ENCODE measurements at places on chromosomes 3 and 15. TPM values are rescaled to one million over a fixed set of nuclear protein-coding genes. Genes with fewer than 3 reads are reported as not detected.

- no peak for DNase-seq
- H3K36me3 ChIP-seq, result no peaks in the 10 kb centered on the region
- H3K27ac ChIP-seq, result no peak overlapping the region
- H3K4me1 ChIP-seq, result no peaks in the 10 kb centered on the region
These were observed 49.4 kb upstream of the TNFAIP8L3 start for GRCh38 chr15:51144021-51144532.

DNA sequence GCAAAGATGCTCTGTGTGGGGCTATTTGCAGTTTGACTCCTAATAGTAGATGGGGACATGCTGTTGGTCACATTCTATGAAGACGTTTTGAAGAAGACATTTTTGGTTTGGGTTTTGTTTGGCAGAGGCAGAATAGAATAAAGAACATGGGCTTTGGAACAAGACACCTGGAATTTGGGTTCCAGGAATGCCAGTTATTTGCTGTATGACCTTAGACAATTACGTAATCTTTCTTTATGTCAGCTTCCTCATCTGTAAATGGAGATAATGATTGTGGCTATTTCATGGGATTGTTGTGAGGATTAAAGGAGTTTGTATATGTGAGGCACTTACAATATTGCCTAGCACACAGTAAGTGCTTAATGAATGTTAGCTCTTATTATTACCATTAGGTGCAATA is 91.6 kb downstream of the MESD start:
- no peak for DNase-seq
- no peak overlapping the region for H3K4me3 ChIP-seq
- no peaks in the 10 kb centered on the region for H3K27me3 ChIP-seq
- no peak overlapping the region for H3K27ac ChIP-seq
- H3K4me1 ChIP-seq, result no peaks in the 10 kb centered on the region

- no peaks in the 10 kb centered on the region for H3K27me3 ChIP-seq
- DNase-seq, result no peak
- no peaks in the 10 kb centered on the region for H3K36me3 ChIP-seq
These were observed 152.8 kb upstream of the TBL1XR1 start for GRCh38 chr3:177350121-177350520.

DNA sequence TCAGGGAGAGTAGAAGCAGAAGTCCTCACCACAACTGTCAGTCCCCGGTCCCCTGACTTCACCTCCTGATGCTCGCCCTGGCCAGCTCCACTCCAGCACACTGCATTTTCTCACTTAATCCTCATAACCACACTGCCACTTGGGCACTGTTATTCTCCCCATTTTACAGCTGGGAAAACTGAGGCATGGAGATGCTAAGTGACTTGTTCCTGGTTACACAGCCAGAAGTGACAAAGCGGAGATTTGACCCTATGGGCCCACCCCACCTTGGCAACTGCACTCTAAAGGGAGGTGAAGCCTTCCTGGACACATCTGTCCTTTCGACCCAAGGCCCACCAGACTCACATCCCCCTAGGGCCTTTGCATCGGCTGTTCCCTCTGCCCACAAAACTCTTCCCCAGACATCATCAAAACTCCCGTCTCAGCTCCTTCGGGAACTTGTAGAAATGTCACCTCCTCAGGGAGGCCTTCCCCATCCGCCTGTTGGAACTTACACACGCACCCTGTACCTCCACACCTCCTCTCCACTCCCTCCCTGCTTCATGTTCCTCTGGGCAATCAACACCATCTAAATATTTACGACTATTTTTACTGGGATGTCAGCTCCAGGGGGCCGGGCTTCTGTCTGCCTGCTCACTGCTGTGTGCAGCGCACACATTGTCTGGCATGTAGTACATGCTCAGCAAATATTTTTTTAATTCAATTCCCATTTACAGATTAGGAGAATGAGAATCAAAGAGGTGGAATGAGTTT is 3.1 kb downstream of the GRIP2 start:
- H3K4me3 ChIP-seq, result no peak overlapping the region
- H3K27me3 ChIP-seq, result no peaks in the 10 kb centered on the region
- no peak overlapping the region for H3K27ac ChIP-seq

GRCh38 chr3:148081926-148082325 is 615.8 kb upstream of the AGTR1 start:
- no peaks in the 10 kb centered on the region for H3K4me1 ChIP-seq
- no peak for DNase-seq
- no peaks in the 10 kb centered on the region for H3K36me3 ChIP-seq

GRCh38 chr15:84807228-84807627 is 9.9 kb upstream of the ALPK3 start:
- no peaks in the 10 kb centered on the region for H3K27me3 ChIP-seq
- no peaks in the 10 kb centered on the region for H3K4me1 ChIP-seq
- no peak overlapping the region for H3K27ac ChIP-seq
- peaks cover 2% of the 10 kb centered on the region for H3K36me3 ChIP-seq
- no peak for DNase-seq
- H3K4me3 ChIP-seq, result no peak overlapping the region

DNA sequence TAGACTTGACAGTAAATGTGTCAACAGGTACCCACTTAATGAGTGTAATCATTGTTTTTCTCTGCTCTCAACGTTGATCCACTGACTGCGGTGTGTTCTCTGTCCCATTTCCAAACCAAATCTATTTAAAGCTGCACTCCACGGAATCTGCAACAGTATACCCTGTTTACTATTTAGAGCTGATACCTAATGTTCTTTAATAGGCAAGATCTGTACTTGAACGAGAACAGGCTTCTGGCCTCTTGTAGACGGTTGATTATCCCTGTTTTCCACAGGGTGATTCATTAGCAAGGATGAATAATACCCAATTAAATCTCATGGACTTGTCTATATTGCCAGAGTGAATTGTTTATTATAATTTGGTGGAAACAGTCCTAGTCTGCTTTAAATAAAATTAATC is 189.9 kb downstream of the LPP start:
- no peaks in the 10 kb centered on the region for H3K36me3 ChIP-seq
- H3K27ac ChIP-seq, result no peak overlapping the region
- H3K27me3 ChIP-seq, result no peaks in the 10 kb centered on the region
- peaks cover 9% of the 10 kb centered on the region for H3K4me1 ChIP-seq
- DNase-seq, result no peak

Gene PLIN1
- total RNA-seq, result 2.1 TPM

Gene HTR3C
- total RNA-seq, result not detected

DNA sequence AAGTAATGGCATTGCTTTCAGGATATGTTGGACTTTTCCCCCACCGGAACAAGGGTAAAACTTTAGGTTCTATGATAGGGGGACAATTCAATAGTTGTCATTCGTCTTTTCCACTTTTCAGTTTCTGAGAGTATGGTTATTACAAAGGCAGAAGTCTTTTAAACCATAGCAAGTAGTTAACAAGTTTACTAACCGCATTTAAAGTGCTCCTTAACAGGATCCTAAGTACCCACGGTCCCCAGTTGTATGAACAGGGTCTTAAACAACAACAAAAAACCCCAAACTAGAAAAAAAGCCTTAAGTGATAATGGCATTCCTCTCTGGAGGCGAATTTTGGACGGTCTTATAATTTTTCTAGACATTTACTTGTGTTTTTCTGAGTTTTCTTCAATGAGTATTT is 831 bp downstream of the IFT57 start:
- peaks cover 10% of the 10 kb centered on the region for H3K4me1 ChIP-seq
- H3K27me3 ChIP-seq, result no peaks in the 10 kb centered on the region
- no peaks in the 10 kb centered on the region for H3K36me3 ChIP-seq
- peak; percentile 53 for DNase-seq
- no peak overlapping the region for H3K27ac ChIP-seq

Gene TMEM207
- total RNA-seq, result not detected

GRCh38 chr15:81729340-81729739 is 316.5 kb downstream of the MEX3B start:
- no peaks in the 10 kb centered on the region for H3K36me3 ChIP-seq
- peak; percentile 29 for DNase-seq
- no peaks in the 10 kb centered on the region for H3K4me1 ChIP-seq

Gene CCNDBP1
- 56.8 TPM for total RNA-seq

- H3K27ac ChIP-seq, result no peak overlapping the region
- peaks cover 4% of the 10 kb centered on the region for H3K36me3 ChIP-seq
- no peak for DNase-seq
- H3K27me3 ChIP-seq, result no peaks in the 10 kb centered on the region
- peaks cover 3% of the 10 kb centered on the region for H3K4me1 ChIP-seq
These were observed 5.9 kb downstream of the SATB1 start for GRCh38 chr3:18419232-18419631.

DNA sequence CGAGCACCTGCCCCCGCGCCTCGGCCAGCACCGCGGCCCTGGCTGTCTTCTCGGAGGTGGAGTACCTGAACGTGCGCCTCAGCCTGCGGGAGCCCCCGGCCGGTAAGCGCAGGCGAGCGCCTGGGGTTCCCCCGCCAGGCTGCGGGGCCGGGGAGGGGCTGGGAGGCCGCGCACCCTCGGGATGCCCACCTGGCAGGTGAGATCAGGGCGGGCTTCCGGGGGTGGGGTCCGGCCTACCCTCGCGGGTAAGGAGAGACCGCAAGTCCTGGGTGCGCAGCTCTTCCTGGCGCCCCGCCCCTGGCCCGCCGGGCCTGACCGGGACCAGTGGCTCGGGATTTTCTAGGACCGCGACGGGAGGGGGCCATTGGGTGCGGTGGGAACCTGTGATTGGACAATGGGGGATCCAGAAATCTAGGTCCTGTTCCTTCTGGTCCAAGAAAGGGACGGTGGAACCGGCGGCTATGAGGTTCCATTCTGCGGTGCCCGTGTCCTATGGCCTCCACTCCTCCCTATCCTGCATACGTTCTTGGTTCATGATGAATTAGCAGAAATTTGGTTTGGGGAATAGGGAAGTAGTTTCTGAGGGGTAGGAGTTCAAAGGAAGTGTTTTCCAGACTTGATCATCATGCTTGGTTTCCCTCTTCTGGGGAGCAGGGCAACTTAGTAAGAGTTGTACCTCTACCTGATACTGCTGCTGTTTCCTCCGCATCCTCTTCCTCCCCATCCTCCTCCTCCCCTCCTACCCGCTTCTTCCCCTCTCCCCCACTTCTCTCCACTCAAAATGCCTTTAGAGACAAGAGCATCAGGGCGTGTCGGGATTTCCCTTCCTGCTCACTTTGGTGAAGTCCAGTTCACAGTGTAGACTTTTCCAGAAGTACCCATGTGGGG is 808 bp downstream of the ARRDC4 start:
- H3K4me3 ChIP-seq, result peak overlapping the region; percentile 84
- peak overlapping the region; percentile 87 for H3K27ac ChIP-seq
- no peaks in the 10 kb centered on the region for H3K36me3 ChIP-seq
- H3K27me3 ChIP-seq, result no peaks in the 10 kb centered on the region

Gene SUSD5
- 13.8 TPM for total RNA-seq

All from kidney (tissue), 22 donors.